Daoy (cell line): ENCODE measurements at places on chromosomes 5 and 9. TPM values are rescaled to one million over a fixed set of nuclear protein-coding genes. Genes with fewer than 3 reads are reported as not detected.

- DNase-seq = no peak
Measured at GRCh38 chr5:126914801-126915436, 115.4 kb downstream of the MARCHF3 start.

The FOXD4L5 gene
- total RNA-seq = not detected in 2 replicates

The HRH2 gene
- 0.29 and 1.0 TPM in 2 replicates for total RNA-seq

The ENTREP1 gene
- total RNA-seq = 0.74 TPM in 1 of 2 replicates, not detected in the other
